Stimulated activated CD8-positive, alpha-beta memory T cell treated with anti-CD3 and anti-CD28 coated beads, Interleukin-12 subunit alpha, Interleukin-12 subunit beta, amount 100 ng/mL, for 4 hours (primary cell): ENCODE measurements at places on chromosomes 1 and 21.

- no peak for DNase-seq
These were observed 34.1 kb upstream of the LHX4 start for GRCh38 chr1:180195916-180196315.

GRCh38 chr1:232620356-232620969 is 9.5 kb downstream of the SIPA1L2 start:
- DNase-seq: no peak

DNA sequence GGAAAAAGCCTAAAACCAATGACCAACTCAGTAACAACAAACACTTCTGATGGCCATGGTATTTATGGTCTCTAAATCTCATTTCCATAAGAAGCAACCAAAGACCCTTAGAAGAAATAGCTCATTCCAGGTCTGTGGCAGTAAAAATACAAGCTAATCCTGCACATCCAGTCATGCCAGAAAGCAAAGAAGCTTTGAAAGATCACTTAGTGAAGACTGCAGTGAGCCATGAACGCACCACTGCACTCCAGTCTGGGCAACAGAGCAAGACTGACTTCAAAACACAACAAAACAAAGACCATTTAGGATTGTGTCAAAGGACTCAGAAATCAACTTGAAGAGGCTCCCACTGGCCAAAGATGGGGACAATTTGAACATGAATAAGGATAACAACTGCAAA is 18.4 kb upstream of the ELK4 start:
- DNase-seq: no peak

DNA sequence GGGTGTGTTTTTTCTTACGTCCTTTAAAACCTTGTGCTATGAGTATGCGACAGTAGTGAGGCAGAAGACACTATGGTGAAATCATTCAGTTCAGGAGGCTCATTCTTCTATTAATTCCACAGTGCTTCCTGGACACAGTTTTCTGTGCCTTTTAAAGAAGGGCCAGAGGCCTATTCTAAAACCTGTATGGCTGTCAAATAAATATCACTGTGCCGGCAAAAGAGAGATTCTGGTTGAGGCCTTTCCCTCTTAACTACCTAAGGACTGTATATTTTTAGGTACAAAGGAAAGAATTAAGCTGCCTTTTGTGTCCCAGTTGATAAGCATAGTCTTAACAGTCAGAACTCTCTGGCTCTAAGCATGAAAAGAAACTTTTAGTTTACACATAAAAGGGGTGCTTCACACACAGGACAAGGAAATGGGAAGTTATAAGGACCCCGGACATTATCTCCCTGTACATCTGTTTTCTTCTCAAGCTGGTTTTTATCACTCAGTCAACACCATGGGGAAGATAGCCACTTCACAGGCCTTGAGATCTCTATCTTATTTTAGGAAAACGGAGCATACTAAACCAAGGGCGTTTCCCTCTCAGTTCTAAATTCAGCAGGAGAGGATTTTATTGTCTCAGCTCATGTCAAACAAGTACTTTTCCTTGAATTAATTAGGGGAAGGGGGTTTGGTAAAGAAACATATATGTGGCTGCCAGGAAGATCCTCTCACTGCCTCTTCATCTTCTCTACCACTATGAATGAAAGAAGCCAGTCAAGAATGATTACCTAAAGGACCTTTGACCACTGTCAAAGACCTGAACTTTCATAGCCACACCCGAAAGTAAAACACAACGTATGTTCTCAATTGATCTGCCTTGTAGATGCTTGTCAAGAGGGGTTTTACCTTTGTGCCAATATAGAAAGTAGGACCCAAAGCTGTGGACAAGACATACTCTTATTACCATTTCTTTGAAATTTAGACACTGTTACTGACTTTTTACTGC is 71.4 kb upstream of the HSPA13 start:
- no peak for DNase-seq

DNA sequence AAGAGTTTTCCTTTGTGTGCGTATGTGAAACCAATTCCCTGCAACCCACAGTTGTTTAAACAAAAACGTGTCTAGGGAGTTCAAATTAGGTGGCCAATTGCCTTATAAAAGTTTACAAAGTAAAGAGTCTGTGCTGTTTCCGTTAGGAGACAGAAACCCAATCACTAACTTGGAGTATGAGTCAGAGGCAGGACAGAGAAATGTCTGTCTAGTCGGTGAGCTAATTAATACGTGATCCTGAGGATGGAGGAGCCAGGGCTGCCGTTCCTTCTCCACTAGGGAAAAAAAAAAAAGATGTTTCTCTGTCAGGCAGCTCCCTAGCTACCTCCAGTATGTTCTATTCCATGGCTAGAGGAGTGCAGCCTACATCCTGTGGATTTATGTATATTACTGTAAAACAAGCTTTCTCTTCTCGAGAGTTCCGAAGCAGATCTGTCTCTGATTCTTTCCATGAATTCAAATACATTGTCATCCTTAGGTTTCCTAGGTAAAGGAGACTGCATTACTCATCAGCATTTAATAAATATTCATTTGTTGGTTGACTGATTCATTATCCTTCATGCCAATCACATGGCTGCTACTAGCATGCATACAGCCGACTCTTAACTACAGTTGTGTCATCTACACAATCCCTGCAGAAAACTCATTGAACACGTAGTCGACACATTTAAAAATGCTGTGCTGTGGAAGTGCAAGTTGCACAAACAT is 430.6 kb downstream of the KIF26B start:
- DNase-seq: no peak

GRCh38 chr1:162596514-162597170 is 35.1 kb downstream of the UAP1 start:
- no peak for DNase-seq

DNA sequence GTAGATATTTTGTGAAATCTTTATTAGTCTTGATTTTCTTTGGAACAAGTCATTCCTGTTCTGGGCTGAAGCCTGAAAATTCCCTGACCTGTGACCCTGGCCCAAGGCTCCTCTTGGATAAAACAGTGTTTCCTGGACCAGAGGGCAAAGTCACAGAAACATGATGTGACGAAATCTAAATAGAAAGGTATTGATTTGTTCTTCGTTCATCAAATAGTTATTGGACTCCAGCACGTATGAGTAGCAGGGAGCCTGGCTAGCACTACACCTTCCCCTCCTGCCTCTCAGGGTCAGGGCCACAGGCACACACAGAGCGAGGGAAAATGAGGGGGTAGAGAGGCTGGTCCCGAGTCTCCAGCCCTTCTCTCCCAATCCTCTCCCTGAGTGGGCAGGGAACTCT is 1.7 kb upstream of the CLDN14 start:
- no peak for DNase-seq

- no peak for DNase-seq
These were observed 66.0 kb downstream of the COL18A1 start for GRCh38 chr21:45470773-45471524.

- DNase-seq: no peak
These were observed 199.4 kb upstream of the HMCN1 start for GRCh38 chr1:185534801-185535200.

GRCh38 chr1:225657462-225657989 is 4.6 kb upstream of the ENAH start:
- no peak for DNase-seq

- no peak for DNase-seq
These were observed 290.2 kb downstream of the SPATA17 start for GRCh38 chr1:217921126-217921904.

DNA sequence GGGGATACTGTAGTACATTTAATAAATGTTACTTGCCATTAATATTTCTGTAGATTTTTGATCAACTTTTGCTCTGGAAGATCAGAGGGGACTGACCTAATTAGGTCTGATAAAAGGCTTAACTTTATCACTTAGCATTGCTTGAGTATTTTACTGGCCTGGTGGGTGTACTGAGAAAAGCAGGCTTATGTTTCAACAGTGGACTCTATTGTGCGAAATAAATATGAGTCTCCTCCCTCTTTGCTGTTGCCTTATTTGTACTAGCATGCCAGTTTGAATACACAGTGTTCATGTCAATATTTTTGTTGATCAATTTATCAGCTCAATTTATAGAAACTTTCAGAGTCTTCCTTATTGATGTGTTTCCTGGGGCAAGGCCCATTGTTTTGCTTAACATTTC is 49.1 kb downstream of the EBNA1BP2 start:
- DNase-seq: no peak

DNA sequence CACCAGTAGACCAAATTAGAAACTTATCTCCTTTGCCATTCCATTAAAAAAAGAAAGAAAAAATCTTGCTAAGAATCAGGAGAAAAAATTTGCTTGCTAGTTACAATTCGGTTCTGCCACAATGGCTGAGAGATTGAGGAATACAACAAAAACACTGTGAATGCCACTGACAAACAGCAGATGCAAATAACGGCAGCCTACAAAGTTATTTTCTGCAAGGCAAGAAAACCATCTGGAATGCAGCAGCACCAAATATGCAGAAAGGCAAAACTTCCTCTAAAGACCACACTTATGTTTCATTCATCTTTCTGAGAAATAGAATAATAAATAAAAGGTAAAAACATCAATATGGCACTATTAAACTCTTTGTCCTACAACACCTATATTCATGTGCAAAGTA is 75.7 kb downstream of the ENAH start:
- DNase-seq: no peak

- DNase-seq: no peak
These were observed 2.7 kb upstream of the YBX1 start for GRCh38 chr1:42679364-42679983.

DNA sequence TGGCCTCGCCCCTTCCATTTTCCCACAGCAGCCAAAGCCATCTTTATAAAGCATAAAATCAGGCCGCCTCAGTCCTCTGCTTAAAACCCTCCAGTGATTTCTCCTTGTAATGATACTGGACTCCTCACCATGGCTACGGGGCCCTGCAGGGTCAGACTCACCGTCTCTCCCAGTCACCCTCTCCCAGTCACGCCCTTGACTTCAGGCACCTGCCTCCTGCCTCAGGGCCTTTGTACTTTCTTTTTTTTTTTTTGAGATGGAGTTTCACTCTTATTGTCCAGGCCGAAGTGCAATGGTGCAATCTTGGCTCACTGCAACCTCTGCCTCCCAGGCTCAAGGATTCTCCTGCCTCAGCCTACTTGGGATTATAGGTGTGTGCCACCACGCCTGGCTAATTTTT is 47.8 kb downstream of the PIK3CD start:
- no peak for DNase-seq

DNA sequence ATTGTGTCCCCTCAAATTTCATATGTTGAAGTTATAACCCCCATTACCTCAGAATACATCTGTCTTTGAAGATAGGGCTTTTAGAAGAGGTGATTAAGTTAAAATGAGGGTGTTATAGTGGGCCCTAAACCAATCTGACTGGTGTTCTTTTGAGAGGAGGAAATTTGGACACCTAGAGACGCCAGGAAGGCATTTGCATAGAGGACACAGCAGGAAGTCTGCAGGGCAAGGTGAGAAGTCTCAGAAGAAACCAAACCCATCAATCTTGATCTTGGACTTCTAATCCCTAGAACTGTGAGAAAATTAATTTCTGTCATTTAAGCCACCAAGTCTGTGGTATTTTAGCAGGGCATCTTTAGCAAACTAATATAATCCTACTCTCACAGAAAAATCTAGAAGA is 13.0 kb downstream of the GOLPH3L start:
- DNase-seq: no peak

GRCh38 chr1:35222322-35223083 is 29.6 kb upstream of the SFPQ start:
- DNase-seq: no peak

- DNase-seq: no peak
These were observed 112.5 kb upstream of the NBPF11 start for GRCh38 chr1:148264374-148265276.

GRCh38 chr1:53638360-53639035 is 100.5 kb downstream of the GLIS1 start:
- DNase-seq: no peak

- no peak for DNase-seq
These were observed 58.7 kb upstream of the GOLT1A start for GRCh38 chr1:204272505-204272904.

DNA sequence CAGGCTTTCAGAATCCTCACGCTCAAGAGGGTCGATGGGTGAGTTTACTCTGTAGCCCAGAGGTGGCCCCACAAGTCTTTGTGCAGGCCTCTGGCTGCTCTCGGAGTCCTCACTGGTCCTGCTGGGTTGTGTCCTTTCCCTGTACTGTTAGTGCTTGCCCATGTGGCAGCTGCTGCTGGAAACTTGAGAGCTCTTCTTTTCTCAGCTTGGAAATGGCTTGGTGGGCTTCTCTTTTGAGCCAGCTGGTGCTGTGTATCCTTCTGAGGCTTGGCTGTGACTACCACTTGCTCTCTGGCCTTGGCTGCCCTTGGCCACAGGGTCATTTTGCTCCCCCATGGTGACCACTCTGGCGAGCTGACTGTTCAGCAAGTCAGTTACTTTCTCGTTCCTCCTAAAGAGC is 82.2 kb upstream of the LMO4 start:
- no peak for DNase-seq

DNA sequence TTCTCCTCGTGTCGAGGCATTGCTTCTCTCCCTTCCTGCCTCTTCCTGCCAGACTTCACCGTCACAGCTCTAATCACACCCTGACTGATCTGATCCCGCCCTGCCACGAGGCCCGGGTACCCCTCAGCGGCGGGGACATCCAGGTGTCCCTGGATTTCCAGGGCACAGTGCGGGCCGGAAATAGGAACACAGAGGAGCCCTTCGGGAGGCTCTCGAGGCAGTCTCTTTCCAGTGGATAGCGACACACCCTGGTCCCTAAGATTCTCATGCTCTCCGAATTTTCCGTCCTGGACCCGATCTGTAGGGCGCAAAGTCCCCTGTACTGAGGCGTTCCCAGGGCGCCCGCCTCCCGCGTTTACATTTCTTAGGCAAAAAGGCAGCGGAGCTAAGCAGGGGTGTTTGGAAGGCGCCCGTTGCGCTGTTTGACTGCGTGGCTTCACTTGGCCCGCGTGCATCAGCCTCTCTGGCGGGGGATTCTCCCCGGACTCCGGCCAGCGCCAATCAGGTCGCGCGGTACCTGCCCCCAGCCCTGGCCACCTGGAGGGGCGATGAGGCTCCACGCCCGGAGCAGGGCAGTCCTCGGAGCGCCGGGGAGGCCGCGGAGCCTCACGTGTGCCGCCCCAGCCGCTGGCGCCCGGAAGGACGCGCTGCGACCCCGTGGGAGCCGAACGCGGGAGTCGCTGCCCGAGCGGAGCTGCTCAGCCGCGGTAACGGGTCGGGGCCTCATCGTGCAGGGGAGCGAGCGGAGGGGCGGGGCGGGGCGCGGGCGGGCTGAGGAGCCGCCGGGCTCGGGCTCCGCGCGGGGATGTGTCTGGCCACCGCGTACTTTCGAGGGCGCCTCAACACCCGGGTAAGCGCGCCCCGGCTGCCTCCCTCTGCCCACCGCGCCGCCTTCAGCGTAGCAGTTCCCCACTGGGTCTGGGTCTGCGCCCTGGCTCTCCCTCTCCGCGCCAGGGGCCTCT is at the start of gene FAM163A:
TSS of gene FAM163A (plus strand) at position 575 of the 962 bp plus-strand sequence. CDS start 69,807 bp downstream, outside the sequence.
- no peak for DNase-seq

DNA sequence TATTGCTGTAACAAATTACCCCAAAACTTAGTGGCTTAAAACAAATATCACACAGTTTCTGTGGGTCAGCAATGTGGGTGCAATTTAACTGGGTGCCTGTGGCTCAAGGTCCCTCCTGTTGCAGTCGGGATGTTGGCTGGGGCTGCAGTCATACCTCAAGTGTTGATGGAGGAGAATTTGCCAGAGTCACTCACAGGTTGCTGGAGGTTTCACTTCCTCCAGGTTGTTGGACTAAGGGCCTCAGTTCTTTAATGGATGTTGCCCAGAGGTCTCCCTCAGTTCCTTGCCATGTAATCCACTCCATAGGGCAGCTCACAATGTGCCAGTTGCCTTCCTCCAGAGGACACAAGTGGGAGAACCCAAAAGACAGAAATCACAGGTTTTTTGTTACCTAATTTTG is 2.5 kb upstream of the TAF13 start:
- no peak for DNase-seq

- no peak for DNase-seq
These were observed 327.3 kb upstream of the SGIP1 start for GRCh38 chr1:66206563-66207144.

- DNase-seq: no peak
These were observed 7.4 kb upstream of the HYI start for GRCh38 chr1:43460988-43461693.
